ENCODE measurements at places on chromosomes 1 and 21.
A peak's percentile ranks its signal among the peaks of the same experiment; 100 is the strongest.

DNA sequence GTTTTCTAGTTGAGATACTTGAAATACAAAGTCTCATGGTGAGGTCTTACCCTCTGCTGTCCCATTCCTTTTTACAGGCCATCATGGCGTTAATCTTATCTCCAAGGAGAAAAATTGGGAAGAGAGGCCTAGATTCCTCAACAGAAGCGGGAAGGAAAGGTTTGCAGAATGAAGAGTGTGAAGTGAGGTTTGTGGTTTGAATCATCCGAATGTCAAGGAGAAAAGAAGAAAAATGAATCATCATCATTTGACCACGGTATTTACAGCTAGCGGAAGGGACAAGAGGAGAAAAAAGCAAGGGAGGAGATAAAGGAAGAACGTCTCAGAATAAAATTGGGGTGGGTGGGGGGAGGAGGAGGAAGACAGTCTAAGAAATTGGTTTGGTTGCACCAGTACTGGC, 935 bp upstream of the COG2 start:
- no peak for DNase-seq

DNA sequence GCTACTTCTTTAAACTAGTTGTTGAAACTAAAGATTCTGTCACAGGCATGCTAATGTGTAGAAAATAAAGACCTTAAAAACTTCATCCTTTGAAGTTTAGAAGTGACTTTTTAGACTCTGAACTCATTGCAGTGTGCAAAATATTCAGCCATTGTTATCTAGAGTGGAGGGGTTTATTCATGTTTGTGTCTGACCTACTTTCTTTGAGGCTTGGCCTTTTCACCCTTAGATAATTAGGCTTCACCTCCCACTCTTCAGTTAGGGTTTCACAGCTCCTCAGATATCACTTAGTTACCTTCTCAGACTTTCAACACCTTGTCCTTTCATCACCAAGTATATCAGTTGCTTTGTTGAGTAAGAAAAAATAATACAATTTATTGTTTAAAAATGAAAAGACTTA, 75.9 kb downstream of the IVNS1ABP start:
- DNase-seq, result no peak

- DNase-seq, result peak; percentile 87
These were observed 8.3 kb upstream of the SLC2A1 start for GRCh38 chr1:42966688-42967612.

DNA sequence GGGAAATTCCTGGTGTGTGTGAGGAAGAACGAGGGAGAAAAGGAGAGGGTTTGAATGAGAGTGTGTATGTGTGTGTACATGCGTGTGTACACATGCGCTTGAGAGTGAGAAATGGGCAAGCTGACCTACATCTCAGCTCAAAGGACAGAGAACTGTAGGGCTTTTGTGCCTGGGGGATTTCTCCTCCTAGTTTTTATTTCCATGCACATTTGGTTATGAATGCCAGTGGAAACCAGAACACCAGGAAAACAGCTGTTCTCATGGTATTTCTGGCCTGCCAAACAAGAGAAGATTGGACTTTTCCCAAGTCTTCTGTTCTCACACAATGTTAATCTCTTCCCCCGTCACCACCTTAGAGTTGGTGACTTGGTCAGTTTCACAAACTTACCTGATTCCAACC, 45.2 kb downstream of the SLC44A3 start:
- no peak for DNase-seq

DNA sequence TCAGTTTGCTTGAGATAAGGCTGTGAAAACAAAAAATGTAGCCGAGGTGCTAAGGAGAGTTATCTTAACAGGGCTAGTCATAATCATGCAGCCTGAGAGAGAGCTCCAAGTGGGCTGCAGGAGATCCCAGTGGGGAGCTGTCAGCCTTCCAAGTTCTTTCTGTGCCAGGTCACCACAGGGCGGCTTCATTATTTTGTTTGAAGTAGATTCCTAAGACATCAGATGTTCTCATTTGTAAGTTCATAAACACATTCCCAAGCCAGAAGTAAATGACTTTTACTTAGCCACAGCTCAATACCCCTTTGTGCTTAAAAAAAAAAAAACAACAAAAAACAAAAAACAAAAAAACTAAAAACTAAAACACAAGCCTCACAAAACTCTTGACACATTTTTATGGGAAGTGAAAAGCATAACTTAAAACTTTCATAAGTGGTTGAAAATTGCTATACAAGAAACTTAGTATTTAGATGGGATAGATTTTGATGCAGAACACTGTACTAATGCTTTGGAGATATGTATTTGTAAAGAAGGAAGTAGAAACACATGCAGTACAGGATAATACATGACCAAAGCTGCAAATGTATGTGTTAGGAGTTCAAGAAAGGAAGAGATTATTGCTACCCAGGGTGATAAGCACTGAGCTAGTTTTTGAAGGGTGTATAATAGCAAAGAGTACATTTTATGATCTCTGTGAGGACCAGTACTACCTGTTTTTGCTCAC, 8.6 kb downstream of the CDC14A start:
- DNase-seq, result no peak

GRCh38 chr1:234694661-234695060, 84.7 kb upstream of the IRF2BP2 start:
- no peak for DNase-seq

- peak; percentile 10 for DNase-seq
These were observed 25.3 kb downstream of the ZFYVE9 start for GRCh38 chr1:52166996-52167753.

DNA sequence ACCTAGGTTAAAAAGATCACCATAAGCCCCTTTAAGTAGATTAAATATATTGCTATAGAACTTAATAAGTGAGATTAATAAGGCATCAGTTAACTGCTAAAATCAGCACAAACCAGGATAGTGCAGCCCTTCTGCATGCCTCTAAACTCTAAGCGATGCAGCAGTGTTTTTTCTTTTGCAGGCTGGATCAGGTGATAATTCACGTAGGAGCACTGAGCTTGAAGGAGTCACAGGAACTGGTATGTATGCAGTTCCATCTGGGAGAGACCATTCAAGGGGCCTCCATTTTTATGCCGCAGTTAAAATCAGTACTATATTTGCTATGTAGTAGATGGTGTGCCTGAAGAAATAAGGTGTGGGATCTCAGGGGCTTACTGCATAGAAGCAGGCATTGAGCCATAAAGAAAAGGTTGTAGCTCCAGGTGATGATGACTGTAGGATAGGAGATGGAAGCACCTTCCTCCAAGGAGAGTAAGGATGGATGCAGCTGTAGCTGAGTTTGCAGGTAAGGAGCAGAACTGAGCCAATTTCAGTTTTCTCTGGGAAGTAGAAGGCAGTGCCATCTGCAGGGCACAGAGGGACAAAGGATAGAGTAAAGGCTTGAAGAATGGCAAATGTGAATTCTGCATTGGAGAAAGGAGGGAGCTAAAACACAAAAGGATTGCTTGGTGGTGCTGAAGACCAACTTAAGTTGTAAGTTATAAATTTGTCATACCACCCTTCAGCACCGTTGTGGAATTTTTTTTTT, 22.6 kb downstream of the NPL start:
- DNase-seq, result no peak

DNA sequence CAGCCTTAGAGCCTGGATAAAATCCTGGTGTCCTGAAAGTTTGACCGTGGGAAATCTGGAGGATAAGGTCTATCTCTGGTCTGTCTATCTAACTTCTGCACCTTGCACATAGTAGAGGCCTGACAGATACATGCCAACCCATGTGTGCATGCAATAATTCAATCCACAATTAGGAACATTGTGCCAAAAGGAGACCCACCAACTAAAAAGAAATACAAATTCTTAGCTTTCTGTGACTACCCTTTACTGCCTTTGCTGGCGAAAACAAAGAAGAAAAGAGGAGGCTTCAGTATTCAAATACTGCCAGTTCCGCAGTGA, 381 bp upstream of the KLHL20 start:
- DNase-seq, result peak; percentile 10

- no peak for DNase-seq
These were observed 37.3 kb upstream of the TMEM125 start for GRCh38 chr1:43232482-43232881.

DNA sequence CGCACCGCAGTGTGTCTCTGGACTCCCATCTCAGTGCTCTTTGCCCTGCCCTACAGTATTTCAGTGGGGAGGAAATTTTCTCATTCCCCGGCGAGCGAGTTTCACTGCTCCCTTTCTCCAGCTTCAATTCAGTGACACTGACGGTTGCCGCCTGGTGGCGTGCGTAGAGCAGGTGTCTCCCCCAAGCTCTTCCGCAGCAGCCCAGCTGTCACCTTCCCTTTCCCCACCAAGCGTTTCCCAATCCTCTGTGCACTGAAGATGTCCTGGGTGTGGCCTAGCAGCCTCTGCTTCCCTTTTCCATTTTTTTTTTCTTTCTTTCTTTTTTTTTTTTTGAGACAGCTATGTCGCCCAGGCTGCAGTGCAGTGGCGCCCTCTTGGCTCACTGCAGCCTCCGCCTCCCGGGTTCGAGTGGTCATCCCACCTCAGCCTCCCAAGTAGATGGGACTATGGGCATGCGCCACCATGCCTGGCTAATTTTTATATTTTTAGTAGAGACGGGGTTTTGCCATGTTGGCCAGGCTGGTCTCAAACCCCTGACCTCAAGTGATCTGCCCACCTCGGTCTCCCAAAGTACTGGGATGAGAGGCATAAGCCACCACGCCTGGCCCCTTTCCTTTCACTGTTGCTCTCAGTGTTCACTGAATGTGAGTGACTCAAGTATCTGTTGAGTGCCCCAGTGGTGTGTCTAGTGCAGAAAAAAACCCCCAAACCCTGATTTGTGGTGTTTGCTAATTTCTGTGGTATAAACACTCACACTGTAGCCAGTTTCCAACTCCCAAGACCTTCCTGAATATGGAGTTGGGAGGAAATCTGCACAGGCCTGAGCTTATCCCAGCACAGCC, 30.1 kb downstream of the TNFRSF1B start:
- no peak for DNase-seq

DNA sequence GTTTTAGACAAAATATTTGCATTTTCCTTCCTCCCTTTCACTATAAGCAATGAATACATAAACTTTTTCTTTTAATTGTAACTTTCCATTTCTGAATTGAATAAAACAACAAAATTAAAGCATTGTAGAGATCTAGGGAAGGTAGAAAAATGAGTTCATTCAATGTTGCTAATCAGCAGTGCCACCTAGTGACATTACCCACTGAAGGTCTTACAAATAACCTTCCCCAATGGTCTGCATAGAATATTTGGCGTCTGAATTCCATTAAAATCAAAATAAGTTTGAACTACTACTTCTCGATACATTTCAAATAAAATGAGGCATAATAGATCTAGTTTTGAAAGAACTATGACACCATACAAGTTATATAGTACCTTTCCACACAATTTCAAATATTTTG, 19.6 kb downstream of the FH start:
- peak; percentile 9 for DNase-seq

DNA sequence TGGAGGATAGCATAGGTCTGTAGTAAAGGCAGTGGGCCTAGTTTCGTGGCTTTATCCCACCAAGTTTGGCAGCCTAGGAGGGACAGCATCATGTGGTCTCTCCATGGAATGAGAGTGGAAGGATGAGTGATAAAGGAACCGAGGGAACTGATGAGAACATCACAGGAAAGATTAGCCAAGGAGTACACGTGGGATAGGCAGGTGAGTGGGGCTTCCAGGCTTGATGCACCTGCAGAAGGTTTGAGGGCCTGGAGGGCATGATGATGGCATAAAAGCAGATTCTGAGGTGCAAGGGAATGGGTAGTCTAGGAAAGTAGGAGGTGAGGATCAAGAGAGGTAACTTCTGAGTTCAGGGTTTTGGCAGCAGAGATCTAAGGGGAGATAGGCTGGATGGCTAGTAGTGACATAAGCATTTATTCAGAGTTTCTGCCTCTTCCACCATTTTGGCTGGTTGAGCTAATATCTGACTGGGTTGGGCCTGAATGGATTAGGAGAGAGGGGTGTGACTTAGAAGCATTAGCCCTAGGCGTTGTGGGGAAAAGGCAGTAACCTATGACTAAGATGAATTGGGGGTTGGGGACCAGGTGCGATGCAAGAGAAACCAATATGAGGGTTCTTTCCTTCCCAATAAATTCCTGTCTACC, 9.1 kb downstream of the PTGFRN start:
- no peak for DNase-seq

GRCh38 chr21:24045775-24046215, 1561.5 kb downstream of the MRPL39 start:
- DNase-seq, result no peak

DNA sequence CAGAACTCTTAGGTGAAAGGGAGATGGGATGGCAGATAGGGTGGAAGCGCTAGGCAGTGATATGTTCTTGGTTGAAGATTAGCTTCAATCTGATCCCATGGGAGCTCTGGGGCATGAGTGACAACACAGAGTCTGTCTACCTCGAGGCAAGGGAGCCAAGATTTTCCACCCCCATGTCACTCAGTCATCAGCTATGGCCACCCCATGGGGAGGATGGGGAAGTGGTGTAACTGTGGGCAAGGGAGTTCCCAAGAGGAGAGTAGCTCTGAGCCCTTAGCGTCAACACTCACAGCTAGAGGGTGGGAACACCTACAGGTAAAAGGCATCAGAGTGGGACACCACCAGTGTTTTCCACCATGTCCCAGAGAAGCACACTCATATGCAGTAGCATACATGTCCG, 30.3 kb upstream of the C1QA start:
- no peak for DNase-seq

DNA sequence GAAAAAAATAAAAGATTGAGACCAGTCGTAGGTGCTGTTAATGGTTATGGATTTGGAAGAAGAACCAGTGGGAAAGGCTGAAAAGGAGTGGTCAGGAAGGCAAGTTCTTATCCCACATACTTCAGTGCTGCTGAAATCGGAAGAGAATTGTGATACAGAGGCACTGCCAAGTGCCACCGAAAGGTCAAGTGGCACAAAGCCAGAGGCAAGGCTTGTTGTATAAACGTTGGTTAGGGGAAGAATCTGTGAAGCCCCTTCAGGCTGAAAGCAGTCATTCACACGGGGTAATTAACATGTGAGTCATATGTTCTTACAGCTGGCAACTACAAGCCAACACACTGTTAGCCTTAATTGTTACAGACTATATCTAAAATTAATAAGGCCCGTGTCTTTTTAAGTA, 48.8 kb downstream of the ZBTB40 start:
- DNase-seq, result no peak

DNA sequence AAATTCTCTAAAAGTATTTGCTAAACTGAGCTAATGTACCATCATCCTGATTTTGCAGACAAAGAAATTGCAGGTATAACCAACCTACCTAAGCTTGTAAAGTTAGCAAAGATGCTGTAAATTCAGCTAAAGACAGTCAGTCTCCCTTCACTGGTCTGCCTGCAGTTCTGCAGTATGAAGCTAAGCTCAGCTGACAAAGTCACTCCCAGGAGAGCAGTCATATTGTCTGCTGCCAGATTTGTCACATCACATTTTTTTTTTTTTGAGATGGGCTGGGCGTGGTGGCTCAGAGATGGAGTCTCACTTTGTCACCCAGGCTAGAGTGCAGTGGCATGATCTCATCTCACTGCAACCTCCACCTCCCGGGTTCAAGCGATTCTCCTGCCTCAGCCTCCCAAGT, 8.9 kb upstream of the CMPK1 start:
- no peak for DNase-seq
